ENCODE measurements at places on chromosomes 2 and 18.

- DNase-seq: no peak
Observed at GRCh38 chr2:176148751-176149421, 2.5 kb upstream of the HOXD4 start.

DNA sequence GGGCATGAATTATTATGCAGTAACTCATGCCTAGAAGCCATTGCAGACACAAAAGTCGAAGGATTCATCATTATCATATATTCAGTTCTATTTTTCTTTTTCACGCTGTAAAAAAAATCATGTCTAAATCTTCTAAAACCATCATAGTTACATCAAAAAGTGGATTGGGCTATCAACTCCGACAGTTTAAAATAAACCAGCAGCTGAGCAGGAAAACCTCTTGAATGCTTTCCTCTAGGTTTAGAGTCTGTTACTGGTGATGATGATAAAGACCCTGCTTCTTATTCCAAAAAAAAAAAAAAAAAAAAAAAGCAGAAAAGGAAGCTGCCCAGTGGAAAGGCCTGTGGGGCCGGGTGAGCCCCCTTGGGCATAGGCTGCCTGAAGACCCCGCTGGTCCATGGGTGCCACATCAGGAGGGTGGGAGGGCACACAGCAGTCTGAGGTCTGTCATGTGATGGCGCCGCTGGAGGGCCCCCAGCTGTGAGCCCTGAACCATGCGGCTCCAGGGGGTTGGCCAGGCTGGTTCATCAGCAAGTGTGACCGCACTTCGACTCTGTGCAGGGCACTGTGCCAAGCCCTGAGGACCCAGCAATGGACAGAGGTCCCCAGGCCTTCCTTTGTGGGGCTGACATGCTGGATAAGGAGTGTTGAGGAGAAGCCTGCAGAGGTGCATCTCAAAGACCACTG is 199.6 kb downstream of the EIPR1 start:
- no peak for DNase-seq

DNA sequence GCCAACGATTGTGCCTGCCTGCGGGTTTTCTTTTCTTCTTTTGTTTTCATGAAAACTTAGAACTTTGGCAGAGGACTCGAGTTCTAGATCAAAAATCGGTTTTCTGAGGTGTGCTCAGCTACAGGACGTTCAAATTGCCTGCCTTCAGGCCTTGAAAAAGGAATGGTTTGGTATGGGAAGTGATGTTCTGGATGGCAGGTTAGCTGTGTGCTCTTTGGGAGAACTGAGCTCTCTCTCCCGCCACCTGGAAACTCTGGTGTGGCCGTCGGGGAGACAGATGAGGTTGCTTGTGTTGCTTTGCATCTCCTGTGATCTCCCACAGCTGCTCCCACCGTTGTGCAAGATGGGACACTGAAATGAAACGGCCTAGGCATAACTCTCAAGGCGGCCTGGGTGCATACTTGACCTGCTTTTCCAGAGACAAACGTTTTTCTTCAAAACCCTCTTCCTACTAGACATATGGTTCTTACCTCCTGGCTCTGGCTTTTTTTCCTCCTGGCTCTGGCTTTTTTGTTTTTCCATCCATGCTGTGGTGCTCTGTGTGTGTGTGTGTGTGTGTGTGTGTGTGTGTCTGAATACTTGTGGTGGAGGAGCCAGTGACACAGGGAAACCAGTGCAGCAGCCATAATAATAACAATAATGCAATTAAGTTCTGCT is 2.0 kb downstream of the FMNL2 start:
- no peak for DNase-seq

DNA sequence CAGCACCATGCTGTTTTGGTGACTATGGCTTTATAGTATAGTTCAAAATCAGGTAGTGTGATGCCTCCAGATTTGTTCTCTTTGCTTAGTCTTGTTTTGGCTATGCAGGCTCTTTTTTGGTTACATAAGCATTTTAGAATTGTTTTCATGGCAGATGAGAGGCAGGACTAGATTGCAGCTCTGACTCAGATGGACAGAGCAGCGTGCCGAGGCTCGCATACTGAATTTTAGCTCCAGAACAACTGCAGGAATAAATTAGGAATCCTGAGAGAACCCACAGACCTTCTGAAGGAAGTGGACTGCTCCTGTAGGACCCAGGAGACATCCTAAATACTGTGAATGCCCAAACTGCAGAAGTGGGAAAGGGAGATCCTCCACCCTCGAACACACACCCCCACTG is 141.6 kb downstream of the NETO1 start:
- no peak for DNase-seq

GRCh38 chr2:150732491-150732890 is 245.0 kb upstream of the RND3 start:
- no peak for DNase-seq

- no peak for DNase-seq
Observed at GRCh38 chr2:127664065-127664894, 11.1 kb downstream of the LIMS2 start.

GRCh38 chr2:171921970-171922229 is 361 bp upstream of the HAT1 start:
- DNase-seq: no peak

- DNase-seq: no peak
Observed at GRCh38 chr2:173149491-173149890, 73.8 kb downstream of the MAP3K20 start.

DNA sequence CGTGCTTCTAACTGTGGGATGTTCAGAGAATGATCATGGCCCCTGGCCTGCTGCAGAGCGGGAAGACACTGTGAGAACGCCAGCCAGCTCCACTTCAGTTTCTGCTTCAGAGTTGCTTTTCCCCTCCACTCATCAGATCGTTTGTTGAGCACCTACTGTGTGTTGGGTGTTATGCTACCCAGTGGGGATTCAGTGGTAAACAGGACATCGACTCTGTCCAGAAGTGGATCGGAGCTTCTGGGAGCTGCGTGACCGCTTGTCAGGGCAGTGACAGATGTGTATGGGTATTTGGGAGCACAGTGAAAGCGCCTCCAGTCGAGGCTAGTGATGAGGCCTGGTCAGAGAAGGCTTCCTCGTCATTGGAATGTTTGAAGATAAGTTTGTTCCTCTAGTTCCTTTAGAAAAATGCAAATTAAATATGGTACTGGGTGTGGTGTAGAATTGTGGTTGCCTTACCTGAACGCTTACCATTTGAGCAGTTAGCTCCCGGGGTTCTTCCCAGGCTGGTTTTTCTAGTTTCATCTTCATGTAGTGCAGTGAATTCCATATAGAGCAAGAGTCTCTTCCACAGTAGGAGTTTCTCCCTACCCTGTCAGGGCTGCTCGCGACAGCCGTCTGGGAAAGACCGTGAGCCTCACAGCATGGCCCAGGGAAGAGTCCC is 2.8 kb downstream of the RAB12 start:
- no peak for DNase-seq

- no peak for DNase-seq
Observed at GRCh38 chr18:32773382-32773712, 524 bp upstream of the KLHL14 start.
